ENCODE measurements at places on chromosomes 12 and 14.

DNA sequence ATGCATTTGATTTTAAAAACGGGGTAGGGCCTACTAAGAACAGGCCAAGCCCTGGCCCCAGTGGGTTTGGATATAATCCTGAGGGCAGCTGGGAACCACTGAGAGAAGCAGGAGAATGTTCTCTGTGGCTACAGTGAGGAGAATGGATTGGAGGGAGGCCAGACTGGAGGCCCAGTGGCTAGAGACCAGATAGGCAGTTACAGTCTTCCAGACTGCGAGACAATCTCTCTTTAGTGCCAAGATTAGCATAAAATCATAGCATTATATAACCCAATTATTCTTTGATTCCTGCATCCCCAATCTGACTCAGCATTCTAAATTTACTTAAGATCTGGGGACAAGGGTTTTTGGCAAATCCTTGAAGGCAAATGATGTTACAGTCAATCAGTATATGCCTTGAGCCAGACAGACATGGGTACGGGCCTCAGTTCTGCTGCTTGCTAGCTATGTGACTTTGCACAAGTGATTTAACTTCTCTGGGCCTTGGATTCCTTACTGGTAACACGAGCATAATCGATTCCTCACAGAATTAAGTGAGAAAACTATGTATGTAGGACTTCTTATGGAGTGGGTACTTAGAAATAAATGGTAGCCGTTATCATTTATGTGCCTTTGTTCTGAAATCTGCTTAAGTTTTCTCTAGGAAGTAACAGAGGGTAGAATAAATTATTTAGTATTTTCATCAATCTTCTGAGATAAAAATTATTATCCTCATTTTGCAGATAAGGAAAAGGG, 18.3 kb downstream of the NINJ2 start:
- DNase-seq: no peak

DNA sequence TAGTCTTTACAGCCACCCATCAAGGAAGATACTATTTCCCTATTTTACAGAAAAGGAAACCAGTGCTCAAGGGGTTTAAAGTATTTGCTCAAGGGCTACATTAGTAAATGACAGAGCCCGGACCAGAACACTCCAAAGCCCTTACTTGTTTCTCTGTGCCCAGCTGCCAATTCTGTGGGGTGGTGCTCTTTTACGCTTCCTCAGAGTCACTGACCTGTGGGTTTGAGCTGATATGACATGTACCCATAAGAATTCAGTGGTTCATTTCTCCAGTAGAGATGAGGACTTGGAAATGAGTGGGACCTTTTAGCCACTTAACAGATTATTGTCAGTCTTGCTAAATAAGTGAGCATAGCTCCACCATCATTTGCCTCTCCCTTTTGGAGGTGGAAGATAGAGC, 37.4 kb upstream of the NKX2-8 start:
- no peak for DNase-seq

DNA sequence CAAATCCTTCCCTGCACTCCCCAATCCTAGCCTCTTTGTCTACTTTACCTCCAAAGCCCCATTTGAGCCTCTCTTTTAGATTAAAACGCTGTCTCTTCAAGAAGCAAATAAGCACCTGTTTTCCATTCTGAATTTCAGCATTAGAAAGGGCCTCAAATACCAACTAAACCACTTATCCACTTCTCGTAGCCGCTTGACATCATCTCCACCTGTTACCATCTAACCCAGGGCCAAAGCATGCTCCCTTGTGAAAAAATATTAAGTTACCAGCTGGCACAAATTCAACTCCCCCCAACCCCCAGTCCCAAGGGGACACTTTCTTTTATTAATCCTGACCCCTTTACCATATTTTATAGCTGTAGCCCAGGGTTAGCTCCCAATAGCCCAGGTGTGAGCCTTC, 43.1 kb downstream of the GPHB5 start:
- no peak for DNase-seq

- DNase-seq: peak; percentile 67
Observed at GRCh38 chr14:20873370-20874177, 17.6 kb upstream of the RNASE3 start.
